ENCODE measurements at places on chromosomes 5 and 9.

GRCh38 chr5:2685651-2686272, 65.7 kb downstream of the IRX2 start:
- DNase-seq = no peak
- no peaks in the 10 kb centered on the region for H3K4me1 ChIP-seq
- no peak overlapping the region for H3K4me3 ChIP-seq
- H3K27ac ChIP-seq = no peak overlapping the region
- no peaks in the 10 kb centered on the region for H3K36me3 ChIP-seq
- no peaks in the 10 kb centered on the region for H3K27me3 ChIP-seq

GRCh38 chr9:78239506-78239905, 3.6 kb downstream of the CEP78 start:
- H3K4me1 ChIP-seq = peaks cover 37% of the 10 kb centered on the region
- H3K36me3 ChIP-seq = peaks cover 26% of the 10 kb centered on the region
- no peaks in the 10 kb centered on the region for H3K27me3 ChIP-seq
- H3K4me3 ChIP-seq = no peak overlapping the region
- peak overlapping the region; percentile 32 for H3K27ac ChIP-seq
- no peak for DNase-seq

DNA sequence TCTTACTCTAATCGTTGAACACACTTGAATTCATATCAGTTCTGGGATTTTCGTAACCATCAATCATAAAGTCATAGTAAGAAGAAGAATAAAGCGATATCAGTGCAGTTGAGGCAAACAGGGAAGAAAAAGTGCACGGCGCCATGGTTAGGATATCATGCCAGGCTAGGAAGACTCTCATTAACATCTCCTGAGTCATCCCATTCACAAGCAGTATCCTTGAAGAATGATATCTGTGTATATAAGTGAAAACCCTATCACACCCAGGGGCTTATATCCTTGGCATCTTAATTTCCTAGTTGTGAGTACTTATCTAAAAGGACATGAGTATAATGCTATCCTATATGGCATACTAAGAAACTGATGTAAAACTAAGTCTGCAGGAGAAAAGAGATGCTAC, 38.6 kb downstream of the NFIB start:
- no peaks in the 10 kb centered on the region for H3K36me3 ChIP-seq
- H3K27ac ChIP-seq = no peak overlapping the region
- DNase-seq = no peak
- H3K4me1 ChIP-seq = no peaks in the 10 kb centered on the region

DNA sequence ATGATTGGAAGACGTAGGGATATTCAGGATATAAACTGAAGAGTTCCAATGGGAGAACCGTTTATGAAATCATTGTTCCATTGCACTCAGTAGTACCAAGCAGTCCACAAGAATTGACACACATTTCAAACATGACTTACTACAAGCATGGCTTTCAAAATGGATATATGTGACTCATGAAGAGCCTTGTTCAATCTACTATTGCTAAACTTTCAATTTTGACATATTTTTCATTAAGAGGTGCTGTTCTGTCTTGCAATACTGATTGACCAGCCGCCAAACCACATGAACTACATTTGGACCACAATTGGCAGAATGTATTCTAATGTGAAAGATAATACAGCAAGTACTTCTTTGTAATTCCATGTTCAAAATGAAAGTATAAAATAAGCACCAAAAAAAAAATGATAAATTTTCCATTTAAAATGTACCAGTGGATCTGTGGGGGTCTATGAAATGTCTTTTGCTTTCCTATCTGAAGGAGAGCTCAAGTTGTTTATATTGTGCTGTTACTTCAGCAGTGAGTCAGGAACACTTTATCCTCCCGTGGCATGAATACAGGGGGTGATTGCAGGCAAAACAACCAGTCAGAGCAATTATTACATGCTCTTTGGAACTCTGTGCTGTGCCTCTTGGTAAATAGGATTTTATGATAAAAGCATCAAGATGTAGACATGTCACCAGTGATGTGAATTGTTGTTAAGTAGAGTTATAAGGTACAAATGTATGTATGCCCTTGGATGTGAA, 366.0 kb downstream of the ARRDC3 start:
- H3K36me3 ChIP-seq = peaks cover 1% of the 10 kb centered on the region
- H3K27me3 ChIP-seq = peaks cover 39% of the 10 kb centered on the region
- H3K27ac ChIP-seq = no peak overlapping the region
- DNase-seq = no peak
- no peak overlapping the region for H3K4me3 ChIP-seq

- H3K27me3 ChIP-seq = peaks cover 50% of the 10 kb centered on the region
- no peak overlapping the region for H3K27ac ChIP-seq
- peaks cover 8% of the 10 kb centered on the region for H3K4me1 ChIP-seq
- H3K4me3 ChIP-seq = no peak overlapping the region
- H3K36me3 ChIP-seq = no peaks in the 10 kb centered on the region
- DNase-seq = no peak
Observed at GRCh38 chr9:91954841-91955471, 4.9 kb upstream of the ROR2 start.
